ENCODE measurements at places on chromosomes 5 and 9. TPM values are rescaled to one million over a fixed set of nuclear protein-coding genes. Genes with fewer than 3 reads are reported as not detected.

The FAM153A gene
- 35.5 TPM for total RNA-seq

The CMBL gene
- 20.7 TPM for total RNA-seq

The HMMR gene
- 0.31 TPM for total RNA-seq

The SLC6A18 gene
- not detected for total RNA-seq

The OLFML2A gene
- total RNA-seq: 13.1 TPM
